ENCODE measurements at places on chromosomes 1 and 21. TPM values are rescaled to one million over a fixed set of nuclear protein-coding genes. Genes with fewer than 3 reads are reported as not detected.
A peak's percentile ranks its signal among the peaks of the same experiment; 100 is the strongest.

GRCh38 chr1:224632921-224633321, 16.8 kb downstream of the CNIH3 start:
- H3K27ac ChIP-seq: no peak overlapping the region
- no peak overlapping the region for H3K4me3 ChIP-seq
- H3K36me3 ChIP-seq: no peaks in the 10 kb centered on the region
- no peaks in the 10 kb centered on the region for H3K27me3 ChIP-seq
- H3K4me1 ChIP-seq: no peaks in the 10 kb centered on the region
- DNase-seq: no peak

DNA sequence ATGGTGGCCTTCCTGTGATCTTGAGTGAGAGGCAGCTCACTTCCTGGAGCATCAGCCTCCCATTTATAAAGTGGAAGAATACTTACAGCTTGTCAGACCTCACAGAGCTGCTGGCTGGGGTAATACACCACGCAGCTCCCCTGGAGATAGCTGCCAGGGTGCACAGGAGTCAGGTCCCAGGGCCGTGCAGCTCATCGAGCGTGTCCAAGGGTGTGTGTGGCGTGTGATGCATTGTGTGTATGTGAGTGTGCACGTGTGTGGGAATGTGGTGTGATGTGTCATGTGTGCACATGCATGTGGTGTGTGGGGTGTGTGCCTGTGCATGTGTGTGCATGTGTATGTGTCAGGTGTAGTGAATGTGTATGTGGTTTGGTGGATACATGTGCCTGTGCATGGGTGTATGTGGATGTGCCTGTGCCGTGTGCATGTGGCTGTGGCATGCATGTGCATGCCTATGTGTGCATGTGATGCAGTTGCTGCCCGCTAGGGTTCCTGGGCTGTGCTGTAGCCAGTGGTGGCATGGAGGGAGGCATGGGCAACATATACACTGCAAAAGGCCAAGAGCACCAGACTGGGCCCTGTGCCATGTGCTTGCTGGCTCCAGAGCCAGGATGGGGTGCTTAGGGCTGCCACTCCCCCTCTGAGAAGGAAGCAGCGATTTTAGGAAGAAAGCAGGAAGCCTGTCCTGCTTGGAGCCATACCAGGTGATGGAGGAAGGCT, 24.6 kb downstream of the WNT3A start:
- peaks cover 2% of the 10 kb centered on the region for H3K27me3 ChIP-seq
- H3K4me1 ChIP-seq: no peaks in the 10 kb centered on the region
- H3K4me3 ChIP-seq: no peak overlapping the region
- no peak overlapping the region for H3K27ac ChIP-seq

DNA sequence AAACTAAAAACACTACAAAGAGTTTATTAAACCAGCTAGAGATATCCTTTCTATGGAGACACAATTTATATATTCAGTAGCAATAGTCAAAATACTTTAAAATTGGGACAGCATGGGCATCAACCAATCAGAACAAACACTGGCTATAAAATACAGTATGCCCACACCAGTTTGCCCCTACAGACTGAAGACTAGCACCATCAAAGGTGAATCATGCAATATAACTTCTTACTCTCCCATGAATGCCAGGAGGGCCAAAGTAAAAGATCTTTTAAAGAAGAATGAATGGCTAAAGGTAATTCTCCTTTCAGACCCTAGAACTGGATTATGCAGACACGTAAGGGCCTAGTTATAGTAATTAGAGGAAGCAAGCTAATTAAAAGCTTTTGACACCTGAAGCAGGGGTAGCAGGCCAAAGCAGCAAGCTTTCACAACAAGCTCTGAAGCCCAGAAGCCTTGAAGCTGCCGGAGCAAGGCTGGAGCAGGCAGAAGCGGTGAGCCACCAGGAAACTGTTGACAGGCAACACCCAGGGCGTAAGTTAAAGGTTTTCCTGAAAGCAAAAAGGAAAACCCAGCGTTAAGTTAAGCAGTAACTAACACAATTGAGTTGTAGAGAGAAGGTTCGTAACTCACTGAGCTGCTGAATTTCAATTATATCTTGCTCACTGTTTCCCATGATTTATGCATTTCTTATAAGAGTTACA, 99.3 kb downstream of the CDC42BPA start:
- H3K4me1 ChIP-seq: no peaks in the 10 kb centered on the region
- H3K27ac ChIP-seq: no peak overlapping the region
- DNase-seq: no peak

DNA sequence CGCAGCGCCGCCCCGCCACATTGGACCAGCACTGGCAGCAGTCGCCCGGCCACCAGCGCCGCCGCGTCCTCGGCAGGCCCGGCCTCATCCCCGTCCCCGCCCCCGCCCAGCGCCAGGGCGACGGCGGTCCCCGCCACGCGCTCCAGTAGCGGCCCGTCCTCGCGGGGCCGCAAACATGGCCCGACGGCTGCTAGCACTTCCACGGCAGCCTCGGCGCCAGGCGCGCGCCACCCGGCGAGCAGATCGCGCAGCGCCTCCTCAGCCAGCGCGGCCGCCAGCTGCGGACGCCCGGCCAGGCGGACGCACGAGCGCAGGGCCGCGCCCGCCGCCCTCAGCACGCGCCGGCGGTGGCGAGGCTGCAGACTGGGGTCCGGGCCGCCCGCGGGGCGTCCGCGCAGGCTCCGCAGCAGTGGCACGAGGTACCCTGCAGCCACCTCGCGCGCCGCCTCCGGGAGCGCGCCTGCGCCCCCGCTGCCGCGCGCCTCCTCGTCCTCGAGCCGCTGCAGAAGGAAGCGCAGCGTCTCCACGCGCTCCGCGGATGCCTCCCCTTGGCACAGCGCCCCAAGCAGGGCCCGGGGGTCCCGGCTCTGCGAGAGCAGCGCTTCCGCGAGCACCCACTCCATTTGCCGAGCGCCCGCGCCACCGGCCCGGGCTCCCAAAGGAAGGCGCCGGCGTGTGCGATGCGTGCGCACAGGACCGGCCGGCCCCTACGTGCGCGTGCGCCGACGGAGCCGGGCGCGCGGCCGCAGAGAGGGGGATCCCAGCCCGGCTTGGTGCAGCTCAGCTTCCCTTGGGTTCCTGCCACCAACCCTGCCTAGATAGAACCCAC, at the start of gene TARBP1:
TSS of gene TARBP1 (minus strand) at position 699 of the 829 bp plus-strand sequence. CDS start at position 623, 76 bp downstream.
- H3K4me3 ChIP-seq: peak within 1 kb of the TSS; percentile 96
- DNase-seq: peak; percentile 69
- no peaks in the 10 kb centered on the region for H3K27me3 ChIP-seq

DNA sequence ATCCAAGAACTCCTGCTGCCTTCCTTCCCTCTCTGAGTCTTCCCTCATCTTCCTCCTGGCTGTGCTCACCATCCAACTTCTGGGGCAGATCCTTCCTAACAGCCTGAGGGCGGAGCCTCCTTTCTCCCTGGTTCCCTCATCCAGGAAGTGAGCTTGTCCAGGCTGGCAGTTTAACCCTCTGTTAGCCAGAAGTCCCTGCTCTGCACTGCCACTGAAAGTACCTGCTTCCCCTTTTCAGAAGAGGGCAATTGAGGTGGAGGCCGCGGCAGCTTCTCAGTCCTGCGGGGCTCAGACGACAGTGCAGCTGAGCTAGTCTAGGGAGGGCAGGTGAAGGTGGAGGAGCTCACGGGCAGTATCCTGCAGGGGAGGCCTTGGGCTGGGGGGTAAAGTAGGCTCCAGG, 149.1 kb downstream of the FCRL5 start:
- no peaks in the 10 kb centered on the region for H3K27me3 ChIP-seq
- H3K27ac ChIP-seq: no peak overlapping the region
- no peaks in the 10 kb centered on the region for H3K36me3 ChIP-seq
- no peaks in the 10 kb centered on the region for H3K4me1 ChIP-seq
- H3K4me3 ChIP-seq: no peak overlapping the region

GRHL3 gene
- 0.09 TPM for polyA plus RNA-seq

GRCh38 chr1:46770541-46770940, 28.3 kb upstream of the CYP4B1 start:
- no peaks in the 10 kb centered on the region for H3K27me3 ChIP-seq
- H3K4me3 ChIP-seq: no peak overlapping the region
- no peak overlapping the region for H3K27ac ChIP-seq
- no peak for DNase-seq

TAS1R1 gene
- not detected for polyA plus RNA-seq

- no peak for DNase-seq
- H3K4me3 ChIP-seq: no peak overlapping the region
- H3K4me1 ChIP-seq: no peaks in the 10 kb centered on the region
- H3K36me3 ChIP-seq: peaks cover 28% of the 10 kb centered on the region
Observed at GRCh38 chr1:23081376-23081775, 62.1 kb downstream of the KDM1A start.

- H3K36me3 ChIP-seq: no peaks in the 10 kb centered on the region
- no peak for DNase-seq
- H3K4me3 ChIP-seq: peak overlapping the region; percentile 20
- no peaks in the 10 kb centered on the region for H3K27me3 ChIP-seq
- H3K4me1 ChIP-seq: peaks cover 6% of the 10 kb centered on the region
Observed at GRCh38 chr1:232687304-232687703, 57.4 kb upstream of the SIPA1L2 start.

TMPRSS2 gene
- 18.2 TPM for polyA plus RNA-seq

- no peaks in the 10 kb centered on the region for H3K27me3 ChIP-seq
- H3K4me1 ChIP-seq: no peaks in the 10 kb centered on the region
- H3K27ac ChIP-seq: no peak overlapping the region
- DNase-seq: no peak
Observed at GRCh38 chr1:22861764-22862440, 110.8 kb downstream of the LACTBL1 start.

GRCh38 chr1:53704804-53705445, 34.0 kb downstream of the GLIS1 start:
- H3K36me3 ChIP-seq: no peaks in the 10 kb centered on the region
- no peaks in the 10 kb centered on the region for H3K27me3 ChIP-seq
- DNase-seq: no peak
